ENCODE measurements at places on chromosomes 11 and 22. TPM values are rescaled to one million over a fixed set of nuclear protein-coding genes. Genes with fewer than 3 reads are reported as not detected.

Gene MS4A13
- polyA plus RNA-seq = not detected

Gene SHANK3
- polyA plus RNA-seq = 38.5 TPM

Gene GDPD4
- 0.44 TPM for polyA plus RNA-seq

Gene PRR5L
- 28.4 TPM for polyA plus RNA-seq

Gene RTN4R
- polyA plus RNA-seq = 25.9 TPM

Gene CHRDL2
- 1.7 TPM for polyA plus RNA-seq

Gene PLAAT5
- polyA plus RNA-seq = 4.4 TPM

Gene TPBGL
- 2.9 TPM for polyA plus RNA-seq

Gene USP2
- polyA plus RNA-seq = 12.6 TPM

Gene MRGPRX3
- not detected for polyA plus RNA-seq

Gene C11orf42
- 2.0 TPM for polyA plus RNA-seq

Gene MTFP1
- polyA plus RNA-seq = 6.5 TPM

Gene GLB1L3
- polyA plus RNA-seq = 2.9 TPM

Gene ALX4
- 0.53 TPM for polyA plus RNA-seq

Gene ACRV1
- polyA plus RNA-seq = 3.8 TPM

Gene OR52A1
- polyA plus RNA-seq = 0.10 TPM

Gene BTBD10
- polyA plus RNA-seq = 56.8 TPM

Gene LRRC10B
- 8.2 TPM for polyA plus RNA-seq

Gene ACTN3
- 0.38 TPM for polyA plus RNA-seq

Gene ELP4
- 24.8 TPM for polyA plus RNA-seq

Gene FGF4
- polyA plus RNA-seq = not detected

Gene ZNF70
- polyA plus RNA-seq = 9.5 TPM

Gene RPLP2
- 919 TPM for polyA plus RNA-seq

Gene CATSPER1
- polyA plus RNA-seq = not detected

Gene CD6
- 5.0 TPM for polyA plus RNA-seq

Gene OR5P2
- not detected for polyA plus RNA-seq

Gene PTPRCAP
- 1.9 TPM for polyA plus RNA-seq

Gene CREB3L1
- polyA plus RNA-seq = 15.1 TPM

Gene MAJIN
- not detected for polyA plus RNA-seq

Gene OR5B21
- polyA plus RNA-seq = not detected

Gene SESN3
- polyA plus RNA-seq = 67.9 TPM

Gene NAALADL1
- polyA plus RNA-seq = 5.5 TPM

Gene SCT
- not detected for polyA plus RNA-seq

Gene HORMAD2
- 0.86 TPM for polyA plus RNA-seq

Gene MRGPRF
- 12.0 TPM for polyA plus RNA-seq

Gene SYT13
- polyA plus RNA-seq = 71.0 TPM

Gene SAA4
- 0.59 TPM for polyA plus RNA-seq

Gene PYGM
- 8.3 TPM for polyA plus RNA-seq

Gene OR6T1
- not detected for polyA plus RNA-seq

Gene ASCL2
- 0.51 TPM for polyA plus RNA-seq

Gene OR52I1
- polyA plus RNA-seq = 0.08 TPM

Gene OR52N4
- not detected for polyA plus RNA-seq

Gene ABCG4
- 16.9 TPM for polyA plus RNA-seq

Gene NUCB2
- polyA plus RNA-seq = 72.8 TPM

Gene SREBF2
- 170 TPM for polyA plus RNA-seq

Gene OR2D2
- not detected for polyA plus RNA-seq

Gene RASGRP2
- polyA plus RNA-seq = 87.3 TPM

Gene CKAP5
- 119 TPM for polyA plus RNA-seq

Gene SCGB1C1
- not detected for polyA plus RNA-seq

Gene MRGPRD
- not detected for polyA plus RNA-seq

Gene CHRM1
- 3.1 TPM for polyA plus RNA-seq

Gene OVCH2
- polyA plus RNA-seq = 0.08 TPM

Gene OR52N5
- not detected for polyA plus RNA-seq

Gene CCDC188
- 5.2 TPM for polyA plus RNA-seq

Gene UCP3
- 3.0 TPM for polyA plus RNA-seq
